Fibroblast of skin of abdomen (primary cell): ENCODE measurements at places on chromosomes 3 and 15.

DNA sequence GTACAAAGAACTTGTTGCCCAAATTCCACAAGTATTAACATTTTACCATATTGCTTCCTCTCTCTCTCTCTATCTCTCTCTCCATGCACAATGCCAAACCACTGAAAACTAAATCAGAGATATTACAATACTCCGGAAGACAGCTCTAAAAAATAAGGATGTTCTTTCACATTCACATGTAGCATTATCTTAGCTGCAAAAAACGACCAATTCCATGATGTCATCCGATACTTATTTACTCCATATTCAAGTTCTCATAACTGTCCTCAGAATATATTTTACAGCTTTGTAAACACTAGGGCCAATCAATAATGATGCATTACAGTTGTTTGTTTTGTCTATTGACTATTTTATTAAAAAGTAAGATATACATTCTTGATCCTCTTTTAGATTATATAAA lies 7.7 kb upstream of the PRR23E start:
- DNase-seq = no peak

GRCh38 chr3:65979731-65980130 lies 59.0 kb downstream of the MAGI1 start:
- peak; percentile 41 for DNase-seq

GRCh38 chr3:64681827-64682226 lies 6.0 kb downstream of the ADAMTS9 start:
- DNase-seq = no peak

DNA sequence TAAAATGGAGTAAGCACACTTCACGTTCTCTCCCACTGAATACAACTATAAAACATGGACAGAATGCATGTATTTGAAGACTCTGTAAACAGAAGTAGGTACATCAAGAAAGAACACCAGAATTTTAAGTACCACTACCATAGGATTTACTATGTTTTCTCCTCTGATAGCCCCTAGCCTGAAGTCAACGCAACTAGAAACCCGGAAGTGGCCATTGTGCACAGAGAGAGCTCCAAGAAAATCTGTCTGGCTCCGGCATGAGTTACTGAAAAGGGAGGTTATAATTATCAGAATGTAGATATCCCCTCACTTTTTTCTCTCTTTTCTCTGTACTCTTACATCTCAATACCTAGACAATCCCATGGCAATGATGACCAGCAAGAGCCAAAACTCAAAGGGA lies 23.8 kb downstream of the KBTBD12 start:
- DNase-seq = no peak

DNA sequence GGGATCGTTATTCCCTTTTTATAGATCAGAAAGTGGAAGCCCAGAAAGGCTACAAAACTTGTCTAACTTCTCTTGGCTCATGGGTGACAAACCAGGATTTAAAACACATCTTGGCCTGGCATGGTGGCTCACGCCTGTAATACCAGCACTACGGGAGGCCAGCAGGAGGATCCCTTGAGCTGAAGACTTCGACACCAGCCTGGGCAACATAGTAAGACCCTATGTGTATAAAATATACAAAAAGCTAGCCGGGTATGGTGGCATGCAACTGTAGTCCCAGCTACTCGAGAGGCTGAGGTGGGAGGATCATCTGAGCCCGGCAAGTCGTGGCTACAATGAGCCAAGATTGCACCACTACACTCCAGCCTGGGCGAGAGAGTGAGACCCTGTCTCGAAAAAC lies 479.1 kb downstream of the MAGI1 start:
- DNase-seq = no peak

GRCh38 chr3:65878831-65879230 lies 159.9 kb downstream of the MAGI1 start:
- DNase-seq = no peak

DNA sequence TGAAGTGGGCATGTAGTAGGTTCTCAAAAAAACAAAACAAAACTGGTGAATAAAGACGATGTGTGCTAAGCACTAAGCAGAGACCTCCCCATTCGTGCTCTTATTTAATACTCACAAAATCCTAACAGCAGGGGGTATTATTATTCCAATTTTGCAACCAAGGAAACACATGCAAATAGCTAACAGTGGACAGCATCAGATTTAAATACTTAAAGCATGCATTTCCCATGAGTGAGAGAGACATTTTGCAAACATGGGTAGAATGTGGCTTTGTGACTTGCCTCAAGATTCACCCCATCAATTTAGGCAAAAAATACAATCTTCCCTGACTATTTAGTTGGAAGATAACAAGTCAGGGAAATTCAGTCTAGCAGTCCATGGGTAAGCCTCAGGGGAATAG lies 946.2 kb upstream of the CFAP20DC start:
- DNase-seq = peak; percentile 54

GRCh38 chr3:72123908-72124441 lies 339.0 kb upstream of the PROK2 start:
- peak; percentile 97 for DNase-seq

- DNase-seq = no peak
Measured at GRCh38 chr15:45863881-45864580, 229.2 kb downstream of the SQOR start.

DNA sequence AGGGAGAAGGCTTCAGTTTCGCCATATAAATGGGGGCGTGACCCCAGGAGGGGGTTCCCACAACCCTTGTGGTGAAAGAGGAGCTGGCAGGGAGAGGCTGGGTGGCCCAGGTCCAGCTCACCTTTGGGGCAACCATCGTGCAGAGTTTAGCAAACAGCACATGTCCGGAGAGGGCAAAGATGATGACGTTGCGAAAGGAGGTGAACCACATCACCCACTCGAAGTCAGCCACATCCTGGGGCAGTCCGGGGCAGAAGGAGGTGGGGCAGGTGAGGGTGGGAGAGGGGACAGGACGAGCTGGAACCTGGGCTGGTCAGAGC lies 3.7 kb downstream of the HHATL start:
- no peak for DNase-seq

GRCh38 chr15:74502301-74502700 lies 38.7 kb upstream of the ARID3B start:
- DNase-seq = no peak

DNA sequence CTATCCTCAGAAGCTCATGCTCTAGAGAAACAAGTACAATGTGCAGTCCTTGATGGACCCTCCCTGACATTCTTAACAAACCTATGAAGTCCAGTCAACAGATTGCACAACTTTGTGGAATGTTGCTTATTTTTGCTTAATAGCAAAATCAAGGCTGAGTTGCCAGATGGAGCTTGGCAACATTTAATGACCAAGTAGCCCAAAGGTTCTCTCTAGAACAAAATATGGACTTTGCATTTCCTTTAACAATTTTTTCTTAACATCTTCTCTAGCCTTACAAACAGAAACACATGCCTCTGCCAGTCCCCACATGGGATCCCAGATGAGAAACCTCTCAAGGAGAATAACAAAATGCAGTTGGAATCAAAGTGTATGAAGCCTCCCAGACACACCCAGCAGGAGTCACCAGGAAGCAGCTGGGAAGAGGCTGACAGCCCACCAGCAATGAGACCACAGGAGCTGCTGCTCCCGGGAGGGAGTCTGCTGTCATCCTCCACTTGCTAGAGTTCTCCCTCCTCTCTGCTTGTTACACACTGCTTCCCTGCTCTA lies 422.5 kb upstream of the CDIN1 start:
- DNase-seq = peak; percentile 60

- no peak for DNase-seq
Measured at GRCh38 chr3:128296469-128297251, 143.4 kb downstream of the EEFSEC start.

DNA sequence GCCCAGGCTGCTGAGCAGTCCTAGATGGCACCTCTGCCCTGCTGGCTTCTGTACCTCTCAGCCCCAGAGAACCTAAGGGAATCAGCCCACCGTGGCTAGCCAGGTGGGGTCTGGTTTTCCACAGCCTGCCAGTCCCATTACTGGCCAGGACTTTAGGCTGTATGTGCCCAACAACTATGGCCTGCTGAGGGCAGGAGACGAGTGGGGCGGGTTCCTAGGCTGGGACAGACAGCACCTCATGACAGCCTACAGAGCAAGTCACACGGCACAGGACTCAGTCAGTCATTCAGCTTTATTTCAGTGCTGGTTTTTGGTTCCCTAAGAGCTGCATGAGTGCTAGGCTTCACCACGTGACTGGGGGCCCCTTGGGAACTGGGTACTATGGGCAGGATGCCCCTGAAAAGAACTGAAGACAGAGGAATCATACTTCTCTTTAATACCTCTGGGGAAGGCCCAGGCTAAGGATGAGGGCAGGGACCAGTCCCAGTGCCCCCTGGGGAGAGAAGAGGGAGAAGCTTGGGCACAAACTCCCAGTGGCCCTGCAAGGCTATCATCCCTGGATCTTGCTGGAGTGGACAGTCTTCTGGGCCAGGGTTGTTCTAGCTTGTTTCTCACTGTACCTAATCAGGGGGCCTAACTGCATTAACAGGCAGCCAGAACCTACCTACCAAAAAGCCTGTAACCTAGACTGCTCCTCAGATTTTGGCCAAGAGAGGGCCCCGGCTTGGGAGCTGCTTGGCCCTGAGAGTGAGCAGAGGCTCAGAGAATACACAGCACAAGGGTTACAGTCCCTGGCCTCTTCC lies 14.8 kb downstream of the CLK3 start:
- no peak for DNase-seq

DNA sequence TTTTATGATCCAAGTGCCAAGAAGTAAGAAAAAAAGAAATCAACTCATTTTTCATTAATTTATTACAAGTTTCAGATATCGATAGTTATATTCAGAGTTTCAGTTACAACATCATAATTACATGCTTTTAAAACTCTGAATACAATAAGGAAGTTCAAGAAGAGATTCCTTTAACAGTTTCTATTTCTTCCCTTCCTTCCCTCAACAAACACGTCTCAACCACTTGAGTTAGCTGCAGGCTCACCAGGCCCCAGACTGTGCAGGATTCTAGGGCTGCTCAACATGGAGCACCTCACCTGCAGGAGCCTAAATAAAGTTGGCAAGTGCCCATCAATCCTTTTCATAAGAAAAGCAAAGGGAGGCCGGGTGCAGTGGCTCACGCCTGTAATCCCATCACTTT lies 79.2 kb upstream of the FNDC3B start:
- DNase-seq = no peak

DNA sequence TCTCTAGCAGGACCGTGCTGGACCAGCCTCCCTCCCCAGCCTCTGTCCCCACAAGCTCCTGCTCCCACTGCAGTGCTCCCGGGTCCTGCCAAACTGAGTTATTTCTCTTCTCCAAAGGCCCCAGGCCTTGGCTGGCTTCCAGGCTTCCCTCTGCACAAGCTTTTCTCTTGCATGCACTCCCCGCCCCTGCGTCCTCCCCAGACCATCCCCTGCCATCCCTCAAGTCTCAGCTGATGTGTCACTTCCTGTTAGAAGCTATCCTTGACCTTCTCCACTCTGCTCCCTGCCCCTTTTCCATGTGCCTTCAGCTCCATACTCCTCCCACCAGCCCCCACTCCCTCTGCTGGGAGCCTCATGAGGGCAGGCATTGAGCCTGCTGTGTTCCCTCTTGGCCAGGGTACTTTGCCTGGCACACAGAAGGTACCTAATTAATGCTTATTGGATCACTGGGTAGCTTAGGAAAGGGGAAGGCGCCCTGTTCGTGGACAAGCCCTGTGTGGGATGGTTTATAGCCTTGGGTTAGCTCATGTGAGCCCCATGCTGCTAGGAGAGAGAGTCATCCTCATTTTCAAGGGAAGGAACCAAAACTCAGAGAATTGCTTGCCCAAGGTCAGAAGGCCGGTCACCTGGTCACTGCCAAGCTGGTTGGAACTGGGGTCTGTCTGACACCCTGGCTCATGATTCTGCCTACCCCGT lies 56.4 kb downstream of the FEM1B start:
- peak; percentile 68 for DNase-seq

DNA sequence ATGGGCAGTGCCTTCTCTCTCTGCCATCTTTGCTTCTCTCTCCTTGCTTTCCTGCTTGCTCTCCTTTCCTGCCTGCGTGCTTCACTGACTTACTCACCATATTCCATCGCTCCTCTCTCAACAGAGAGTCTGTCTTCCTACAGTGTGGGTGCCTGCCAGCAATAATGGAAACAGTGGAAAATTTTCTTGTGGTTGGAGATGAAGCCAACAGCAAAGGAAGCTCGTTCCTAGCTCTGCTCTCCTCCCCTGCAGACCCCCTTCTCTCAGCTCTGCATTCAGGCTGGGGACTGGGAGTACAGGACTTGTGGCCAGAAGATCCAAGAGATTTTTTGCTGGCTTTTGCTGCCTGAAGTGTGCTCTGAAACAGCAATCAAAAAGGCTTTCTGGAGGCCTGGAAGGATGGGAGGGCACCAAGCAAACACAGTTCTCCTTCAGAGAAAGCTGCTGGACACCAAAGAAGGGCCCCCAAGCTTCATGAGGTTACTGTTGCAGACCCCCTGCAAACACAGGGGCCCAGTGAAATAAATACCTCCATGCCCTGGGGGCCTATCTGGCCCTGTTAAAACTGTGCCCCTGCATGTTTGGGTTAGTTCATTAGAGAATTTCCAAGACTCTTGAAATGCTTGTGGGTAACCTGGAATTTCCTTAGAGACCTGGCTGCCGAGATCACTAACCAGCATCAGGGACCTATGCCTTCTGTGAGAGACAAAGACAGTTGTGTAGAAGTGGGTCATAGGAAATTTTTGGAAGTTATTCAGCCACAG lies 149.9 kb upstream of the RASGRP1 start:
- DNase-seq = peak; percentile 99
